Iris pigment epithelial cell (primary cell): ENCODE measurements at places on chromosomes 5 and 9.

GRCh38 chr9:117545846-117546245, 131.0 kb upstream of the ASTN2 start:
- no peak for DNase-seq

DNA sequence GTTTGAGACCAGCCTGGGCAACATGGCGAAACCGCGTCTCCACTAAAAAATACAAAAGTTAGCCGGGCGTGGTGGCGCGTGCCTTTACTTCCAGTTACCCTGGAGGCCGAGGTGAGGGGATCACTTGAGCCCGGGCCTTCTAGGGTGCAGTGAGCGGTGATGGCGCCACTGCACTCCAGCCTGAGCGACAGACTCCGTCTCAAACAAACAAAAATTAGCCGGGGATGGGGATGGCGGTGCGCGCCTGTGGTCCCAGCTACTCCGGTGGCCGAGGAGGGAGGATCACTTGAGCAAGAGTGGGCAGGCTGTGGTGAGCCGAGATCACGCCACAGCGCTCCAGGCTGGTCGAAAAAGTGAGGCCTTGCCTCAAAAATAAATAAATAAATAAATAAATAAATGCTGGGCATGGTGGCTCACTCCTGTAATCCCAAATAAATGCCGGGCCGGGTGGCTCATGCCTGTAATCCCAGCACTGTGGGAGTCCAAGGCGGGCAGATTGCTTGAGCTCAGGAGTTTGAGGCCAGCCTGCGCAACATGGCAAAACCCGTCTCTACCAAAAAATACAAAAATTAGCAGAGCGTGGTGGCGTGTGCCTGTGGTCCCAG, 16.0 kb upstream of the NSD1 start:
- DNase-seq: no peak

- peak; percentile 28 for DNase-seq
Measured at GRCh38 chr5:112417931-112418658, 982 bp downstream of the EPB41L4A start.

DNA sequence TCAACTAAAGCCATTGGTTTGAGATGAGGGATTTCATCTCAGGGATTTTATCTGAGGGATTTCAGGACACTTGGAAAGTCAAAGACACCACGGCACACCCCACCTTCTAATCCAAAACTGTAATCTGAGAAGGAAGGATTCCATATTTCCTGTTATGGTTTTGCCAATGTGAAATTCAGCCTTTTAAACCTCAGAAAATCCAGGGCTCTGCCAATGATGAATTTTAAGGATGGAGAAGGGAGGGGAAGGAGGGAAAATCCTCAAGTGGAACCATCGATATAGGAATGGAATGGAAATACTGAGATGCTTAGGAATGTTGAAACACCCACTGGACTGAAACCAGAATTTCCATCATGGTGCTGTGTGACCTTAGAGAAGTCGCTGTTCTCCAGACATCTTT, 5.3 kb downstream of the C1QTNF3 start:
- DNase-seq: no peak

DNA sequence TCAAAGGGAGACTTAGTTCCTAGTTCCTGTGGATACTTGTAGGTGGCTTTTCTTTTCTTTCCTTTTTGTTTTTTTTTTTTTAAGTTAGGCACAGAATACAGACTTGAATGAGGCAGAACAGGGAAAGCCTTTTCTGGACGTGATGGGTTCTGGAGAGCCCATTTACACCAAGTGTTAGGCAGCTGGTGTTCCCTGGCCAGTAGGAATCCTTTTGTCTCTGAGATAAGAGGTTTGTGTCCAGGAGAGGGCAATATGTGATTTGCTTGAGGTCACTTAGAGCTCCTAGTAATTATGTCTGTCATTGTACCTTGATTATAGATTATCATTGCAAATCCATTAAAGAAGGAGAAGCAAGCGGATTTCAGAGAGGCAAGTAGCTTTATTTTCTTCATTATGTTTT, 9.1 kb downstream of the MEGF10 start:
- no peak for DNase-seq

DNA sequence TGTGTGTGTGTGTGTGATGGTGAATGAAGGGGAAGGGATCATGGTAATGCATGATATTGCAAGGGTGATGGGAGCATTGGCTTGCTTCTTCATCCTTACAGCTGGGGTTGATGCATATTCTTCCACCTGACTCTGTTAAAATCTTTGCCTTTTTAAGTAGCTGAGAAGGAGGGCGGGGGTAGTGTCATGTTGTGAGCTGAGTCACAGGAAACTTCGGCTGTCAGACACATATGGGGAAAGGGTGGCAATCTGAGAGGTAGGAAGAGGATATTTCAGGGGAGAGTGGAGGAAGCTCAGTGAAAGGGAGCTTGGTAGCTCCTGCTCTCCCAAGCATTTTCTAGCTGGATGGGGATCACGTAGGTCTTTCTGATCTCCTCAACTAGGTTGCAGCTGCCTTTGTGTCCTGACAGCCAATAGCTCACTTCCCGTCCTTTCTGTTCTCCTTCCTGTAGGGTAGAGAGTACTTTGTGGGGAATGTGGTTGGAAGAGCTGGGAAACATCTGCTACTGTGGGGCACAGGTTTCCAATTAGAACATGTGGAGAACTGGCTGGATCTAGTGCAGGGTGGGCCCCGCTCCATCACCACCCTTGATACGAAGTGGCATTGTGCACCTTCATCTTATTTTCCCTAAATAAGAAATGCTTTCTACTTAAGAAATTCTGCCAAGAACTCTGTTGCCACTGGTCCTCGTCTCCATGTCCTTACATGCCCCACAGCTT, 18.1 kb upstream of the CLK4 start:
- DNase-seq: peak; percentile 74

GRCh38 chr9:137130176-137130755, 8.7 kb upstream of the GRIN1 start:
- DNase-seq: no peak

- DNase-seq: no peak
Measured at GRCh38 chr9:137504432-137504777, 45.3 kb upstream of the NSMF start.

DNA sequence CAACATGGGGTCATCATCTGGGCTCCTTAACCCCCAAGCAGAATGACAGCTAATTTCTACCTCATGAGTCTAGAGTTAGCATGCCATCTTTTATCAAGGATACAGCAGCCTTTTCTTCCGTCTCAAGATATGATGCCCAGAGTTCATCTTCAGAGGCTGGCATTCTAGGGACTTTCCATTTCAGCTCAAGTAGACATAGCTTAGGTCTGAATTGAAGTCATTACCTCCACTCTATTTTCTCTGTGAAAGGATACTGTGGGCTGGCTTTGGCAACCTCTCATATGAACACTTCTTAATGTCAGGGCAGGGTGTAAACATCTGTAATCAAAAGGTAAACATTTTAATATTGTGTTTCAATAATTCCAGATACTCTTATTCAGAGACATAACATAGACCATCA, 535.7 kb downstream of the MAT2B start:
- DNase-seq: no peak

DNA sequence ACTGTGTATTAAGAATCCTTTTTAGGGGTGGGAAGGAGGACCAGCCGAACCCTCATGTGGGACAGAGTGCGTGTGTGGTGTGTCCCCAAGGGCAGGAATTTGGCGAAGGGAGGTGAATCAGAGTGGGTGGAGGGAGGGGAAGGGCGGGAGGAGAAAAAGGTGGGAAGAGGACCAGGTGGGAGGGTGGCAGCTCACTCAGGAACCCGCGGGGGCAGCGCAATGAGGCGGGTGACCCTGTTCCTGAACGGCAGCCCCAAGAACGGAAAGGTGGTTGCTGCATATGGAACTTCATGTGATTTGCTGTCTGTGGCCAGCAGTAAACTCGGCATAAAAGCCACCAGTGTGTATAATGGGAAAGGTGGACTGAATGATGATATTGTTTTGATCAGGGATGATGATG, 8.8 kb upstream of the POLR1E start:
- DNase-seq: no peak

DNA sequence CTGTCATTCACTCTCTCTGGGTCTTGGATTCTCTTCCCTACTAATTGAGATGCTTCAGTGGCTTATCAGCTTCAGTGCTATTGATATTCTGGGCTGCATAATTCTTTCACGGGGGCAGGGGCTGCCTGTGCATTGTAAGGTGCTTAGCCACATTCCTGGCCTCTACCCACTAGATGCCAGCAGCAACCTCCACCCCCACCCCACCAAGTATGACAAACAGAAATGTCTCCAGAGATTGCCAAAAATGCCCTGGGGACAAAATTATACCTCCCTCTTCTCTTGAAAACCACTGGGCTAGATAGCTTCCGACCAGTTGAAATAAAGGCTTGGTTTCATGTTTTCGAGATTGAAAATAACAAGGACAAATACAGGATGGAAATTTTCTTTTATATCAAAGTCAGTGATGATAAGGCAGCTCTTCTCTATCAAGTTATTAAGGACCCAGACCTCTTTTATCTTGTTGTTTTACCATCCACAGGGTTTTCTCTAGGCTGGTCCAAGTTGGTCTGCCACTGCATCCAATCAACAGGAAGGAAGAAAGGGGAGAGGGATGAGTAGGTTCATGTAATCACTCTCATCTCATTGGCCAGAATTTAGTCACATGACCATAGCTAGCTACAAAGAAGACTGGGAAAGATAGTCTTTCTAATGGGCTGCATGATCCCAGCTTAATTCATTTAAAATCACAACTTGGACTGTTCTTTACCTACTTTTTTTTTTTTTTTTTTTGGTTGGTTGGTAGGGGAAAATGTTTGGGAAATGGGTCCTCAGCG, 92.1 kb upstream of the RANBP3L start:
- no peak for DNase-seq

DNA sequence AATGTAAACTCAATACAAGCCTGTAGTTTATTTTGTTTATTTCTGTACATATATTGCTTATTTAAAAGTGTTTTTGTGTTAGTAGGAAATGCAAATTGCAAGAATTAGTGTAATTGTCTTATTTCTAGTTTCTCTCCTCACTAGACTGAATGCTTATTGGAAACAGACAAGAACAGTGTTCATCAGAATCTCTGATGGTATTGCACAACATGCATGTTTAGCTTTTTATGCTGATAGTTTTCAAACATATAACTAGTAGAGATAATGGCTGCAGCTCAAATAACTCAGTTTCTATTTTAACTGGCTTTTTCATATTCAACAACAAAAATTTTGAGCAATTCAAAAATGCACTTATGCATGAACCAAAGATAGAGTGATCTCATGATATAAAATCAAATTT, 68.8 kb upstream of the HTR4 start:
- DNase-seq: no peak

- DNase-seq: no peak
Measured at GRCh38 chr5:33711094-33711679, 180.6 kb downstream of the ADAMTS12 start.

- DNase-seq: peak; percentile 23
Measured at GRCh38 chr5:121525706-121526105, 326.0 kb upstream of the FTMT start.

DNA sequence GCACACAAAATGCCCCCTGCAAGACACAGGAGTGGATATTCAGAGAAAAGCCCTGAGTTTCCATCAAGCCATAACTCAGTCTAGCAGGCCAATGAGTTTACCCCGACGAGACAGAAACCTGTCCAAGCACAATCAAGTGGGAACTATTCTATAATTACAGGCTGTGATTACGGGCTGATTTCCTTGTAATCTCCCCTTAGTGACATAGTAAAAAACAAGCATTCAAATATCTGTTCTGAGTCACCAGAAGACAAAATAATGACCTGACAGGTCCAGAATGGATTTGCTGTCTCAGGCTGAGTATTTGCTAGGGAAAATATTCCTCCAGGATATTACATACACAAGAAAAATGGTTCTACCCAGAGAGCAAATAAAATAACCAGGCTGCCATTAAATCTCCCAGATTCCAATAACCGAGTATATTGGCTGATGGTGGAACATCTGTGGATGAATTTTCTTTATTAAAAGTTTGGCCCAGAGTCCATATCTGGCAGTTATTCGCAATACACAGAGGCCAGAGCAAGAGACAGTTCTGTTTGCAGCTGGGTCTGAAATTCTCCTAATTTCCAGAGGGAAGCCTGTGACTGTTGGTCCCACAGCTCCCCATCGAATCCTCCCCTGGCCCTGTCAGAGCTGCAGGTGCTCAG, 35.8 kb downstream of the OLFM1 start:
- DNase-seq: no peak

- no peak for DNase-seq
Measured at GRCh38 chr5:56825222-56825824, 10.0 kb downstream of the MAP3K1 start.

GRCh38 chr9:132961002-132961401, 16.6 kb upstream of the TSC1 start:
- DNase-seq: no peak

- peak; percentile 25 for DNase-seq
Measured at GRCh38 chr5:80686757-80687156, 32.0 kb upstream of the DHFR start.

DNA sequence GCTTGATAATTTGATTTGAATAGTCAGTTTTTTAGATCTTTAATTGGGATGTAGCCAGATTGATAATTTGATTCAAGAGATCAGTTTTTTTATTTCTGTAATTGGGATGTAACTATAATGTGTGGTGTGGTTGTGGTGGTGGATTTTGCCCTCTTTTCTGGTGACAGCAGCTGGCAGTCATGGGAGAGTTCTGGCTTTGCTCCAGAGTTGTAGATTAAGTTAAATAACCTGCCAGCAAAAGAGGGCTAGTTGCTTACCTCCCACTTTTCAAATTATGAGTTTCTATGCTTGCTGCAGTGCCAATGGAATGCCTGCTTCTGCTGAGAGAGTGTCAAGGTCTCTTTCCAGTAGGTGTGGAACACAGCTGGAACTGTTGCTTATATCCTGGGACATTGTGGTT, 315.1 kb downstream of the CCDC171 start:
- DNase-seq: no peak

- peak; percentile 63 for DNase-seq
Measured at GRCh38 chr9:26326563-26326962, 566.0 kb downstream of the CAAP1 start.

DNA sequence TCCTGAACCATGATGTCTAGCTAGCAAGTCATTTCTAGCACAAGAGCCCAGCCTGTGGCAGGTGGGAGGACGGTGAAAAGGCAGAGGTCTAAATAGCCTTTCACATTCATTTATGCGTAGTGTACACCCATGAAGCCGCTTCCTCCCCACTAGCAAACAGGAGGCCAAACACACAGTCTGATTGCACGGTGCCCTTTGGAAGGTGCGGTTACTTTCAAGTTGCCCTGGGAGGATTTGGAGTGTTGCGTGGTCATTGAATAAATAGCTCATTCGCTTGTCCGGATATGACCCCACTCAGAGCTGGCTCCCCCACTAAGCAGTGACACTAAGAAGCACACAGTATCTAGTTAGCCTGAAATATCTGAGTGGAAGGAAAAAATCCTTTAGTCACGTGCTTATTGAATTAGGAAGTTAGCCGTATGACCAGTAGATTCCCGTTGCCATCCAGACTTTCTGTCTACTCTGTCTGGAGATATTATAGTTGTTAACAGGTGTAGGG, 664 bp upstream of the ARSB start:
- DNase-seq: peak; percentile 70

DNA sequence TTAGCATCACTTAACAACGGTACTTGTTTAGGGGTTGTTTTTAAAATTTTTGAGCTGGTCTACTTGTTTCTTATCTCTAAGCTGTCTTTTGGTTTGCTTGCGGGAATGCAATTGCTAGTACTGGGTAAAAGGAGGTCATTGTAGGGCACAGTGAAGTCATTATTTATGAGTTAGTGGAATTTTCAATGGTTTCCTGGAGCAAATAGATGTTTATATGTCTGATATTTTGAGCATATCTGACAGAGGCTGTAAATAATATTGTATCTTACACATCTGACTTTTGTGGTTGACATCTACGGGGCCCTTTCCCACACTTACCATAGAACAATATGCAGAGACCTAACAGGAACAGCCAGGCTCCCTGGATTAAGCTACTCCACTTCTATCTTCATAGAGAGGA, 90.4 kb upstream of the IL6ST start:
- peak; percentile 58 for DNase-seq
